Activated naive CD4-positive, alpha-beta T cell (primary cell): ENCODE measurements at places on chromosomes 6 and 20.

DNA sequence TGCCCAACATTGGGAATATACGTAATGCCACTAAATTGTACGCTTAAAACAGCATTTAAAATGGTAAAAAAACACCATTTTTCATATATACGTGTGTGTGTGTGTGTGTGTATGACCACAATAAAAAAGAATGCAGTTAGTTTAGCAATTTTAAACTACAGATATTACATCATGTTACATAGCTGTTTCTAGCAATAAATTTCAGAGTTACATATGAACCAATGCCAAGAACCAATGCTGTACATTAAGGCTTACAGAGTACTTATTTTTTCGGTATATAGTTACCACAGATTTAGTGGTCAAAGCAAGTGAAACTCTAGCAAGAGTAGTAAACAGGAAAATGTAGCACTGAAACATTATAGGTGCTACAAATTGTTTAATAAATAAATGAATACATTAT, 119.3 kb downstream of the PDE10A start:
- DNase-seq: no peak

DNA sequence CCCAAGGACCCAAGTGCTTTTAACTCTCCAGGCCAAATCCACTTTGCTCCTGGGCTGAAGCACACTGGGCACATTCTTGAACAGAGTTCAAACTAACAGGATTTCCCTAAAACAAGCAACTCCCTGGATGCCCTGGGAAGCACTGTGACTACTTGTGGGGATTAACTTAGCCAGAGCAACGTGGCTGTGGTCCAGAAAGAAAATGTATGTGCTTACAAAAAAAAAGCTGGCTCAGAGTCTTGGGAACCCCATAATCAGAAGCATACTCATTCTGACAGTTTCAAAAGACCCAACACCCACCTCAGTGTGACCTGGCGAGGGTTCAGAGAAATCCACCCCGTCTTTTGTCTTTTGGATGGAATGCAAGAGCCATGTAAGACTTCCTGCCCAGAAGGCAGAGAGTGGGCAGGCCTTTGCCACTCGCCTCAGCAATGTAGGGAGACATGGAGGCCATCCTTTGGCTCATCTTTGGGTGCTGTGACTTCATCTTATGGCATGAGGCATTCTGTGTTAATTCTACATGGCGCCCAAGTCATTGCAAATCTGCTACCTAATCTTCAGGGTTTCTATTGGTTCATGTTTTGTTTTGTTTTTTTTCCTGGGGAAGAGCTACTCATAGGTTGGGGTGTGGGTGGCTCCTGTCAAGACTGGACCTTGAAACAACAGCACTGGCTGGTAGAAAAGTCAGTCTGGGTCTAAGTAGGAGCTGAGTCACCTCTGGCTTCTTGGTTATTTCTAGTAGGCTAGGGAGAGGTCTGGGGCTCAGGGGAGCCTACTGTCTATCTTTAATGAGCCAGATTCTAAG, 248.6 kb upstream of the SUPT3H start:
- no peak for DNase-seq

DNA sequence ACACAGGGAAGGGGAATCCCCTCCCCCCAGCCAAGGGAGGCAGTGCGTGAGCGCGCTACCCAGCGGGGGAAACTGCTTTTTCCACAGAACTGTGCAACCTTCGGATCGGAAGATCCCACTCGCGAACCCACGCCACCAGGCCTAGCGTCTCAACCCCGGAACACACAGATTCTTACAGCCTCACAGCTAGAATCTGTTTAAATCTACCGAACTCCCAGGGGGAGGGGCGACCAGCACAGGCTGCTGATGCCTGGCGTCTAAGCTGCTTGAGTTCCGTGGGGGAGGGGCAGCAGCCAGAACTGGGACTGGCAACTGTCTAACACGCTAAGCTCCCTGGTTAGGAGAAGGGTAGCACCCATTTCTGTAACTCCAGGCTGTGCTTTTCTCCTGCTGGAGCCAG, 217.3 kb upstream of the TENT5A start:
- DNase-seq: no peak

- DNase-seq: peak; percentile 21
Observed at GRCh38 chr20:24917797-24918578, 31.1 kb upstream of the CST7 start.

- DNase-seq: no peak
Observed at GRCh38 chr6:169627736-169628607, 73.9 kb downstream of the WDR27 start.

- DNase-seq: no peak
Observed at GRCh38 chr6:117345292-117345610, 79.9 kb downstream of the VGLL2 start.

DNA sequence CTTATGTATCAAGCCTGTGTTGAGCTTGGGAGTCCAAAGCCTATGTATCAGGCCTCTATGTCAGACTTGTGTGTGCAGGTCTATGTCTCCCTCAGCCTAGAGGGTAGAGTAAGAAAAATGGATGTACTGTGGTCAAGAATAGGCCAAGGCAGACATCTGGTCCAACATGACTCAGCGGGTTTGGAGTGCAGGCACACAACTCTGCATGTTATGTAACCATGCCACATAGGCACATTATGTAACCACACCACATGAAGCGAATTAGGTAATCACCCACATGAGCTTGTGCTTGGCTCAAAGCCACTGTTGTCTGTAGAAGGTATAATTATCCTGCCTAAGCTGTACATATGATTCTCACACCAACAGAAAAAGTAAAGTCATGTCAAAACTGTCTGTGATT, 1190.5 kb upstream of the EYS start:
- DNase-seq: no peak

- no peak for DNase-seq
Observed at GRCh38 chr6:144485531-144485930, 200.4 kb downstream of the UTRN start.

DNA sequence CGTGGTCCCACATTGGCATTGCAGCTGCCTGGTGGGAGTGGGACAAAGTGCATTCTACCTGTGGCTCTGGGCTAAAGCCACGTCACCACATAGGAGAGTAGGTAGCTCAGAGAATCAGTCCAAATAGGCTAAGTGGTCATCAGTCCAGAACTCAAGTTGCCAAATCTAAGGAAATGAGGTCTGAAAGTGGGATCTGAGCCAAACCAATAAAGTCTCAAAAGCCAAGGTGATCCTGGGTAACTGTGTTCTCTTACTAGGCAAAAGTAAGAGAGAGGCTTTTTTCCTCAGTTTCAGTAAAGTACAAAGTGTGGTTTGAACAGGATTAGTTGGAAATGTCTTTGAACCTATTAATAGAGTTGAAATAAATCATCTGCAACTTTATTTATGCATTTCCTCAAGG, 68.6 kb upstream of the CNKSR3 start:
- DNase-seq: no peak

DNA sequence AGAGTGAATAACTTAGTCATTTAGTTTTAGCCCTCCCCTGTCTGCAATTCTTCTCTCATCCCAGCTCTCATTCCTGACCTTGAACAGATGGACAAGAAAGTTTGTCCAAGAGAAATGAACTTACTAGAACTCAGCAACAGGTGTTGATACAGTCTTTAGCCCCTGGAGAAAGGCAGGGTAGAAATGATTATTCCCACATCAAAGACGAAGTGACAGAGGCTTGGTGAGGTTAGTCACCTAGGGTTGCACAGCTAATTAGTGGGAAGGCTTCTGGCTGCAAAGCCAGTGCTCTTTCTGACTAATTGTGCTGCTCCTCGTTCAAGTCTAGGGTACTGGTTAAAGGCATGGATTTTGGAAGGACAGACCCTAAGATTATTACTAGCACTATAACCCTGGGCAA, 4.5 kb downstream of the ZDHHC14 start:
- no peak for DNase-seq

DNA sequence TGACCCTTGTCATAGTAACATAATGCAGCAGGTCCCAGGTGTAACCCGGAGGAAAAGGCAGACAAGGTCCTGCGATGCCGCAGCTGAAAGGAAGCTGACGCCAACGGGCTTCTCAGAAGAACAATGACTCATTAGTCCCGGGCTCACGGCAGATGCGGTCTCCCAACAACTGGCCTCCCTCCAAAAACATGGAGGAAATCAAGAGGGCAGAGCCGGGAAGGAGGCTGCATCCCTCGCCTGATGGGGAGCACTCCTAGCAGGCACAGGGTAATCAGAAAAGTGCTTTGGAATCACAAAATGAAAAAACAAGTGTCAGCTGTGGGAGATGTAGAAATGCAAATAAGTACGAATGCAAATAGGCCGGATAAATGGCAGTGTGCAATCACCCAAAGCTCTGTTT, 165.2 kb upstream of the AGPAT4 start:
- no peak for DNase-seq

DNA sequence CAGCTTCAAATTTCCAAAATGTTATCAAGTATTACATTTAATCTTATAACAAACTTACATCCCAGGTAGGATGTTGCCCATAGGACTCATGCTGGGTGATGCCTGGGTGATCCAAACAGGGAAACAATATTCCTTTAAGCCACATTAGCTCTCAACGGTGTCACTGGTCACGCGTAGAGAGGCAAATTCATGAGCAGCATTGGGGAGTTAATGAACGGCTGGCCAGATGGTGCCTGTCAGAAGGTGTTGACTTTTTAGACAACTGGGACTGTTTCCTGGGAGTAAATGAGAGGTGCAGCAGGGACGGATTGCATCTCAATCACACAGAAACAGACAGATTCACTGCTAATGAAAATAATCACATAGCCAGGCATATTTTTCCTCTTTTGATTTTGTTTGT, 83.3 kb upstream of the ID4 start:
- DNase-seq: no peak

GRCh38 chr20:35839904-35840303, 68.1 kb downstream of the PHF20 start:
- no peak for DNase-seq
